ENCODE measurements at places on chromosomes 1 and 21.

DNA sequence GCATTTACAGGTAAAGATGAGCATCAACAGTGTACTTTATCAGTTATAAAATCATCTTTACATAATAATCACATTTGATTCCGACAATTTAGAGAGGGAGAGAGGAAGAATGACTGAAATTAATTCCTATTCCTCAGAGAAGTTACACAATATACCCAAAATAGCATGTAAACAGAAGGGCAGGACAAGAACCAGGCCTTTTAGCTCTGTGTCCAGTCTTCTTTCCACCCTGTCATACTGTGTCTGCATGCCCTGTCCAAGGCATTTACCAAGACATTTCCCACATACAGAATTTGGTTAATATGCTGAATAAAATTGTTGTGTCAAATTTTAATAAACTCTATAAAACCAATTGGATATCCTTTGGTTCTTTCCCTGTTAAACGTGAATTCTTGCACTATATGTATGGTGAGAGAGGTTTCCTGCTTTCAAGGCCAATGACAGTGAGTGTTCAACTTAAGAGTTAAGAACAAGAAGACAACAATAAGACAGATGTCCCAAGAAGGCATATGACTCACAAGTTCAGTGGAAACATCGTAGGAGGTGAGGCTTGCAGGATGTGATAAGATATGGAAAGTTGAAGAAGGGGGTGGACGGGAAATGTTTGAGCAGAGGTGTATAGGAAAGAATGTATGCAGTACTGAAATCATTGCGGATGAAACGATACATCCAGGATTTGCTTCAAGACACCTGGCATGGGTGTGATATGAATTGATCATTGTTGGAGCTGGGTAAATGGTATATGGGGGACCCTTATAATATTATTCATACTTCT is 20.8 kb downstream of the LRRC8B start:
- DNase-seq, result no peak

DNA sequence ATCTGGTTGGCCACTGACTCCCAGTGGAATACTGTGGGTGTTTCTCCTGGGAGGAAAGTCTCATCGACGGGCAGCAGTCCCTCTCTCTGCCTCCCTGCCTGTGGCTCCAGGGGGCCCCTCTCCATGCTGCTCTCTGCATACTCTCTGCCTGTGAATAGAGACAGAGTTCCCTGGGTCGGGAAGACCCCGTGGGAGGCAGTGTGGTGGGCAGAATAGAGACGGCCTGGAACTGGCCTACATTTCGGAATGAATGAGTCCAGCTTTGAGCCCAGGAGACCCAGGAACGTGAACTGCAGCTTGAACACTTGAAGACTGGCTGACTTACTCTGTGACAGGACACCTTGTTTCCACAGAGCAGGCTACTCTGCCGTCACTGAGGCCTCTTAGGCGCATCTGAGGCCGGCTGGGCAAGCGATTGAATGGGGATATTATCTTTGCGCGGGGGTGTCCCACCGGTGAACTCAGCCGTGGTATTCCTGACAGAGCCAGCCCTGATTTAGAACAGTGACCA is 64.0 kb downstream of the KIF21B start:
- no peak for DNase-seq

DNA sequence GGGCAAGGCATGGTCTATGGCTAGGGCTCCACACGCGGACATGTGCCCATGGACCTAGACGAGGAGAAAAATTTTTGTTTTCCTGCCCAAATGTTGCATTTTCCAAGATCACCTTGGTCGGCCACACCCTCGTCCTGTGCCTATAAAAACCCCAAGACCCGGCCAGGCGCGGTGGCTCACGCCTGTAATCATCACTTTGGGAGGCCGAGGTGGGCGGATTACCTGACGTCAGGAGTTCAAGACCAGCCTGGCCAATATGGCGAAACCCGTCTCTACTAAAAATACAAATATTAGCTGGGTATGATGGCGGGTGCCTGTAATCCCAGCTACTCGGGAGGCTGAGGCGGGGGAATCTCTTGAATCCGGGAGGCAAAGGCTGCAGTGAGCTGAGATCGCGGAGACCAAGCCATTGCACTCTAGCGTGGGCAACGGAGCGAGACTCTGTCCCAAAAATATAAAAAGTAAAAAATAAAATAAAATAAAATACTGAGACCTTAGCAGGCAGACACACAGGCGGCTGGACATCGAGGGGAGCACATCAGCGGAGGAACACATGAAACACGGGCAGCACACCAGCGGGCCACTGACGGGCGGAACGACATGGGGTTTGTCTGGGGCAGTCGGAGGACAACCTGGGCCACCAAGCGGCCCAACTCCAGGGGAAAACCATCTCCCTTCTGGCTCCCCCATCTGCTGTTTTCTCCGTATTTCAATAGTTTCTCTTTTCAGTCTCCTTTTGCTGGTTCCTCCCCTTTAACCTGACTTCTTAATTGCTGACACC is 60.7 kb upstream of the TBX15 start:
- DNase-seq, result no peak

DNA sequence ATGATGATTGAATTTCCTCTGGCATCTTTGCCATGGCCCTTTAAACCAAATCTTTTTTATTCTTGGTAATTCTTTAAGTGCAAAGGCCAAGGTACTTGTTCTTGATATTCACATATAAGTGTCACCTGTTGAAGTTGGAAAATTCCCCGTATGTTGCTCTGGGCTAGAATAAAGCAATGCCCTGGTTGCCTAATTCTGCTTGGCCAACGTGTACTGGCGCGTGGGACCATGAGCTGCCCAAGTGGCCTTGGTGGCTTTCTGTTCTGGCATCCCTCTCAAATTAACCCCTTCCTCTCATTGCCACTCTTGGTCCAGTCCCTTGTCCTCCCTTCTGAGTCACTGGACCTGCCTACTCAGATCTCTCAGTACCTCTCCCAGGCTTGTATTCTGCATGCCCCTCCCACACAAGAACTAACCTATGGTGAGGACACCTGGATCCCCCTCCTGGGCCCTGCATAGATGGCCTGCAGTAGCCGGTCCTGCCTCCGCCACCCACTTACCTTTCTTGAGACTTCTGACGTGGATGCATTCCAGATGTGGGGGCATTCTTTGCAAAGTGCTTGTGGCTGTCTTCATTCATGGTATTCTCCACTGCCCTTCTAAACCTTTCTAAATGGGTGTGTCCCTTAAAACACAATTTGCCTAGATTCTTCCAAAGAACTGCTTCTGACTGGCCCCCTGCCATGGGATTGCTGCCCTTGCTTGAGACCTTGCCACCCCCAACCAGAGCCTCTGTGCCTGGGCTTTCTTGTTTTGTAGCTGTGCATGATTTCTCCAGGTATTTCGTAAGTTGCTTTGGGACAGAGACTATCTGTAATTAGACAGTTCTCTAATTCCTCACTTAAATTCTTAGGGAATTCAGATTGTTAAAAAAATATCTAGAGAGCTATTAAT is 152.4 kb downstream of the GALNT2 start:
- DNase-seq, result no peak

- DNase-seq, result no peak
Measured at GRCh38 chr21:41861987-41862386, 17.2 kb downstream of the PRDM15 start.

GRCh38 chr1:94321662-94322061 is 84.3 kb upstream of the ARHGAP29 start:
- no peak for DNase-seq

DNA sequence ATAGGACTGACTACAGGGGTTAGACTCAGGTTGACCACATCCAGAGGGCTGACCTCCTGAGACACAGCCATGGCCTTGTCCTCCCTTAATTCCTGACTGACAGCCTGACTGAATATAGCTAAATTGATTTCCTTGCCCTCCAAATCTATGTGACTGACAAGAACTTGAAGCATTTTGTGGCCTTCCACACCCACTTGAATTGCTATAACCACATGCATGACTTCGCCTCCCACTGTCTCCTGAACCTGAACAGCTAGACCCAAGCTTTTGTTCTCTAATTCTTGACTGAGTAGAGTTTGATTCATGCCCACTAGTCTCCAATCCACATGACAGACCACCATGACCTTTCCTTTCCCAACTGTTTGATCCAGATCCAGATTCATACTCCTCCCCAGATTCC is 3.1 kb downstream of the FLG2 start:
- no peak for DNase-seq

DNA sequence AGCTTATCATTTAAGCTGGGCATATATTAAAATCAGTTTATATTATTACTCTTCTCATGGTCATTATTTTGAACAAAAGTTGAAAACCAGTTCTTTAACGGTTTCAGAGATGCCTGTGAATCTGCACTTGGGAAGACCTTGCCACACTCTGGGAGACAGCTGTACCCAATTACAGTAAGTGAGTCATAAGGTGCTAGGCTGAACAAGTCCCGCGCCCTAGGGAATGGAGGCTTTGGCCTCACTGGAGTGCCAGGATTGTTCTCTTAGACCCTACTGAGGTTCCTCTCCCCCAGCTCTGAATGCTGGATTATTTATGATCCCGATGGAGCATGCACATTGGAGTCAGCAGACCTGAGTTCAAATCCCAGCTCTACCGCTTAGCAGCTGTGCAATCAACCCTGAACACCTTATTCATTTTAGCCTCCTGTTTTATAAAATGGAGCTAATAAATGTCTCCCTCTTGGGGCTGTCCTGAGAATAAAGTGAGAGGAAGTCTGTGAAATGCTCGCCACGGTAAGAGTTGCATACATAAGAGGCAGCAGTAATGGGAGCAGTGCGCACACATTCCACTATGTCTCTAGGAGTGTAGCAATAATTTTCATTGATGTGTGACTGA is 266.2 kb downstream of the FOXD2 start:
- peak; percentile 57 for DNase-seq

GRCh38 chr21:41175080-41175479 is 7.1 kb downstream of the BACE2 start:
- no peak for DNase-seq

- DNase-seq, result no peak
Measured at GRCh38 chr1:243246916-243247315, 8.2 kb downstream of the CEP170 start.

- no peak for DNase-seq
Measured at GRCh38 chr1:109750241-109750882, 9.5 kb upstream of the GSTM3 start.

- DNase-seq, result no peak
Measured at GRCh38 chr1:114219172-114219868, 65.7 kb upstream of the SYT6 start.

DNA sequence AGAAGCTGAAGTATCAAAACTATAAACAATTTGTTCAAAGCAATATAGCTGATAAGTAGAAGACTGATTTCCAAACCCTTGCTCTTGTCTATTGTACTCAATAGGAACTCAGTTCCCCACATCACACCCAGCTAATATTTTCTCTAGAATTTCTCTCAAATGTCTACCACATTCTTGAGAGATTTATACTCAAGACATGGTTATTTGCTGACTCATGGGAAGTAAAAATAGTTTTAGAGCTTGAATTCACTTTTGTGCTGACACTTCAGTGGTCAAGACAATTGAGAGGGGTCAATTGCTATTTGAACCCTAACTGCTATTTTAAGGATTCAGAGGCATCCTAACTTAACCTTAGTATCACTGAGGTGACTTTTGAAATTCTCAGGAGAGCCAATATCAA is 99.0 kb downstream of the TNNI3K start:
- no peak for DNase-seq

DNA sequence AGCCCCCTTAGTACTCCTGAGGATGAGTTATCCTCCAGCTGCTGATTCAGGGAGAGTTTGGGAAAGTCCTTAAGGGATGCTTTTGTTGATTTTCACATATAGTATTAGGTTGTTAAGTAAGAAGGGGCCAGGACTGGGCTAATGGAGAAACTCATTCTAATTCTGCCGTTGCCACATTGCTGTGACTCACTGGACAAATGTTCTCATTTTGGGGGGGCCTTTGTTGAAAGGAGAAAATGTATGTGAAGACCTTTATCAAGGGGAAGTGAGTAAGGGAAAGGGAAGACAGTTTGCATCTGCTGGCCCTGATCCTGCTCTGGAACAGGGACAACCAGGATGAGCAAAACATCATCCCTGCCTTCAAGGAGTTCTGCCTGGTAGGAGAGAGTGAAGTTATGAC is 123.2 kb upstream of the FGGY start:
- DNase-seq, result no peak

DNA sequence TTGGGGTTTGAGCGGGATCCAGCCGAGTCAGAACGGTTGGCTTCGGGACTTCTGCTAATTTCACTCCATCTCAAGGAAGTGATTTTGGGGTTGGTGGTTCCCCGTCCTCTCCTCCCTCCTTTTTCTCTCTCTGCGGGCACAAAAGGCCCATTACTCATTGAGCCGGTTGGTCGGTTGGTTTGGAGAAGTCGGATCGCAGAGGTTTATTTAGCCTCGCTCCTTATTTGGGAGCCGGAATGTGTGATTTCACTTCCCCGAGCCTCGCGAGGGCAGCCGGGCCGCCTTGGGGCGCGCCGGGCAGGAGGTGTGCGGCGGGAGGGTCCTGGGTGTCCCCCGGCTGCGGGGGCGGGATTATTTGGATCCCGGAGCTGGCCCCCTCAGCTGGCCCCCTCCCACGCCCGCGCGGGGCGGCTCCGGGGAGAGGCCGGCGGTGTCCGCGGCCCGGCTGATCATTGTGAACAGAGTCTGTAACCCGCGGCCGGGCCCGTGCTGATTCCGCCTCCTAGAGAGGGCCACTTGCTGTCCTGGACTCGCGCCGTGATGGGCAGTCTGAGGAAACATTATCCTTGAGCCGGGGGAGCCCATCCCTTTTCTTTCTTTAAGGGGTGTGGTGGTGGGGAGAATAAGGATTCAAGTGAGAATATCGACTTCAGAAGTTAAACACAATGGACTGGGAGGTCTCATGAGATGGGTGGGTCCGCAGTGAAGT is 1.2 kb downstream of the MAPKAPK2 start:
- DNase-seq, result no peak

GRCh38 chr21:39022863-39023693 is 160.2 kb downstream of the PSMG1 start:
- peak; percentile 77 for DNase-seq

DNA sequence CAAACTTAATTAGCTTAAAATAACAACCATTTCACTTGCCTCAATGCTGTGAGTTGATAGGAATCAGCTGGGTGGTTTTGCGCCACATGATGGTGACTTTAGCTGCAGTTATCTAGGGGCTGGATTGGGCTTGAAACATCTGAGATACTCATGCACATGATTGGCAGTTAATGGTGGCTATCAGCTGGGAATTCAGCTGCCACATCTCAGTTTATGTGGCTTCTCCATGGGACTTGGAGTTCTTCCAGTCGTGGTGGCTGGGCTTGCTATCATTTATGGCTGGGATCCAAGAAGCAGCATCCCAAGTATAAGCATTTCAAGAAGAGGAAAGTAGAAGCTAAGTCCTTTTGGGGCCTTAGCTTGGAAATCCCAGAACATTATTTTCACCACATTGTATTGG is 36.4 kb downstream of the PDC start:
- no peak for DNase-seq

DNA sequence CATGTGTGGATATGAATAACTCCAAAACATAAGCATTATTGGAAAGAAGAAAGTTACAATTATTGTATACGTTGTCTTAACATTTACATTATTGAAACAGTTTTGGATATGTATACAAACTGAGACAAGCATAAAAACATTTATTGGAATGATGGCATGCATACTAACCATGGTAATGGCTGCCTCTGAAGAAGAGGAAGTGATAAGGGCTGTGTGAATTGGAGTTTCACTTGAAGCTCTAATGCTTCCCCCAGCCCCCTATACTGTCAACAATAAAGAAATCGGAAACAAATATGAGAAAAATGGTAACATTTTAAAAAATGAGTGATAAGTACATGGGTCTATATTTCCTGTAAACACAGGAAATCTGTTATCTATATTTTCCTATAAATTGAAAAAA is 367.7 kb upstream of the DPYD start:
- DNase-seq, result no peak

GRCh38 chr1:53134961-53135734 is 7.3 kb downstream of the SLC1A7 start:
- no peak for DNase-seq

Data from NCI-H1436 (cell line).